ENCODE measurements at places on chromosomes 16 and 17.

- DNase-seq = peak; percentile 43
Measured at GRCh38 chr16:53991754-53992378, 287.9 kb downstream of the FTO start.

DNA sequence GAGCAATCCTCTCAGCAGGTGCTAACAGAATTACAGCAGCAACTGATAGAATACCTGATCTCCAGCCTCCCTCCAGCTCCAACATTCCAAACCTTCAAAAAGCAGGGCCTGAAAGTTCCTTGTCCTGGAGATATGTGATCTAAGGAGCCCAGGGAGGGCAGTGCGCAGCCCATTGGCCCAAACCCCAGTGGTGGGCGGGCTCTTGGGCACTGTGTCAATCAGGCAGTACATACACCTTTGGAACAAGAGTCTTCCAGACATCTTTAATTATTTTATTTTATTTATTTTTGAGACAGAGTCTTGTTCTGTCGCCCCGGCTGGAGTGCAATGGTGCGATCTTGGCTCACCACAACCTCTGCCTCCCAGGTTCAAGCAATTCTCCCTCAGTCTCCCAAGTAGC lies 24.2 kb downstream of the SLC12A3 start:
- no peak for DNase-seq

GRCh38 chr16:57256601-57257395 lies 11.7 kb downstream of the ARL2BP start:
- no peak for DNase-seq

- DNase-seq = peak; percentile 9
Measured at GRCh38 chr16:68202091-68202519, 33.8 kb downstream of the ESRP2 start.

- no peak for DNase-seq
Measured at GRCh38 chr16:23103603-23104002, 45.6 kb downstream of the USP31 start.

DNA sequence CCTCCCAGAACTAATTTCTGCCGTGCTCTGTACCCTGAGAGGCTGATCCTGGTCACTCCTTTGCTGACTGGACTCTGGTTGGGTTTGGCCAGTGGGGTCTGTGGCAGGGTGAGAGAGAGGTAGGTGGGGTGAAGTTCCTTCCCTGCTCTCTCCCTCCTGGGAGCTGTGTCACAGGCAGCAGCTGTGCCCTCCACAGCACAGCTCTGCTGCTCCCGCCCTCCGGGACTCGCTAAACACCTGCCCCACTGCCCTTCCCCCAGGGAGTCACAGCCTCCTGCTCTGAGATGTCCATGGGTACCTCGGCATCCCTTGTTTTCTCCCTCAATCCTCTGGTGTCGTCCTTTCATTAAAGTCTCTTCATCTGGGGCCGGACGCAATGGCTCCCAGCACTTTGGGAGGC lies 66.4 kb downstream of the SRCIN1 start:
- DNase-seq = no peak

DNA sequence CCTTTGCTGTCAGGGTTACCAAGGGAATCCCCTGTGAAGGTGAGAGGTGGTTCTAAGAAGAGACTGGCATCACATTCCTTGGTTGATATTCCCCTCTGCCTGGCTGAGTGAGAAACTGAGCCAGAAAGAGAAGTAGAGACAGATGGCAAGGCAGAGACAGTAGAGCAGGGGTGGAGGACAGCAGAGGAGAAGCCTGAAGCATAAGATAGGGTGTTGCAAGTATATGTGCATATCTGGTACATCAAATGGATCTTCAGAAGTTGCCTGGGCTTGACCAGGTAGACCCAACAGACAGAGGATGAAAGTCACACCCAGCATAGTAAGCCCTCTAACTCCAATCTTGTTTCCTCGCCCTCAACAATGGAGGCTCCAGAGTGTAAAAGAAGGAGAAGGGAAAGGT lies 7.9 kb upstream of the THUMPD1 start:
- DNase-seq = no peak
